ENCODE measurements at places on chromosomes 2 and 18. TPM values are rescaled to one million over a fixed set of nuclear protein-coding genes. Genes with fewer than 3 reads are reported as not detected.

Gene STON1
- total RNA-seq, result 0.27 TPM

Gene CDH20
- 0.14 TPM for total RNA-seq

Gene TSHZ1
- total RNA-seq, result 17.2 TPM

Gene KCNS3
- not detected for total RNA-seq

Gene PAX3
- not detected for total RNA-seq

Gene SCG2
- total RNA-seq, result not detected

Gene PRSS56
- total RNA-seq, result not detected

Gene CD226
- total RNA-seq, result 42.4 TPM

All from activated naive CD4-positive, alpha-beta T cell treated with anti-CD3 and anti-CD28 coated beads, Interleukin-2, amount 50 U/mL, for 72 hours (primary cell).